CD4-positive, alpha-beta T cell treated with Interferon alpha-2 for 1 hour (primary cell): ENCODE measurements at places on chromosomes 4 and X.

- DNase-seq, result no peak
These were observed 254.7 kb downstream of the PALLD start for GRCh38 chr4:168751263-168752225.

DNA sequence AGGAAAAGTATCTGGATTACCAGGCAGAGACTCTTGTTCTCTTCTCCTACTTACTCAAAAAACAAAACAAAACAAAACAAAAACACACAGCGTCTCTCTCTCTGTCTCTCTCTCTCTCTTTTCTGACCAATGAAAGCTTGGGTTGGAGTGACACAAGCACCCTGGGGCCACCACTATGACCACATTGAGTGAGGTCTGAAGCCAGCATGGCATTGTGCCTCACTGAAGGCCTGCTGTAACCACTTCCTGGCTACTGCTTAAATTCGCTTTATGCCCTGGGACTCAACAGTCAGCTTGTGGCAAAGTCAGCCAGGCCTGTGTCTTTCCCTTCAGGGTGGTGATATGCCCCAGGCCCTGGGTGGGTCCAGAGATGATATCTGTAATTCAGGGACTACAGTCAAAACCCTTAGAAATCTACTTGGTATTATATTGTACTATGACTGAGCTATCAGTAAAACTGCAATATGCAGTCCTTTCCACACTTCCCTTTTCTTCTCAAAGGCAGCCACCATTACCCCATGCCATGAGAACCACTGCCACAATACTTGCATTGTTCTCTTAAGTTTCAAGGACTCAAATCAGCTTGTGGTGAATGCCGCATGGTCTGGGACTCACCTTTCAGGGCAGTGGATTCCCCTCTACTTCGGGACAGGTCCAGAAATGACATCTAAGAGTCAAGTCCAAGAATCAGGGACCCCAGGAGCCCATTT is 606.8 kb upstream of the KLHL4 start:
- DNase-seq, result no peak

DNA sequence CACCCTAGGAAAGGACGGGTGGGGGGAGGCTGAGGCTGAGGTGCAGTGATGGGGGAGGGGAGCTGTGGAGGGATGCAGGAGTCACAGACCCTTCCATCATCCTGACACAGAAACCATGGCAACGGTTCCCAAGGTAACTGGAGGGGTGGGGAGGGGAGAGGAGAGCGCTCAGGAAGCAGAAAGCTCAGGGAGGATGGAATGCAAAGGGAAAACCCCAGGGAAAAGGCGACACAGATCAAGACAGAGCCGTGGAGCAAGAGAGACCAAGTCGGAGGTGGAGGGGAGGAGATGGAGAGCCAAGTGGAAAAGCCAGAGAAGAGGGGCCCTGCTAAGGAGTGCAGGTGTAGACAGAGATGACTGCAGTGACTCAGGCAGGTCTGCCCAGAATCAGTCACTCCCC is 14.5 kb downstream of the L1CAM start:
- no peak for DNase-seq

DNA sequence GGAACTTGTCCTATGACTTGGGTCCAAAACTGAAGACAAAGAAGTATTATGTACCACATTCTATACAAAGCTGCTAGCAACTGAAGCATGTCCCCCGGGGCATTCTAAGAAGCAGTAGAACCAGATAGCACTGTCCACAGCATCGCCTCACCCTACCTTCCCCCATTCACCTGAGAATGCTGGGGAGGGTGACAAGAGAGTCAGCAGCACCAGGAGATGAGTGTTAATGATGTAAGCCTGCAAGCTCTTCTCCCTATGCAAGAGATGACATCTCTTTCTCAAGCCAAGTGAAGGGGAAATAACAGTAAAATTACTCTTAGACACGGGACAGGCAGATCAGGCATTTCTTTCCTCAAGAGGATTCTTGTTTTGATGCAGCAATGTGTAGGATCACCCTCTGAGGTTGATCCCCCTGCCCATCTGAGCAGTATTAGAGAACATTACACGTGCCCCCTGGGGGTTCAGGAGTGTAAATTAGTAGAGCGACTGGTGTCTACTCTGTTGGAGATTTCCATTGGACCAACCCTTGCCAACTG is 13.9 kb upstream of the TLR1 start:
- DNase-seq, result no peak

DNA sequence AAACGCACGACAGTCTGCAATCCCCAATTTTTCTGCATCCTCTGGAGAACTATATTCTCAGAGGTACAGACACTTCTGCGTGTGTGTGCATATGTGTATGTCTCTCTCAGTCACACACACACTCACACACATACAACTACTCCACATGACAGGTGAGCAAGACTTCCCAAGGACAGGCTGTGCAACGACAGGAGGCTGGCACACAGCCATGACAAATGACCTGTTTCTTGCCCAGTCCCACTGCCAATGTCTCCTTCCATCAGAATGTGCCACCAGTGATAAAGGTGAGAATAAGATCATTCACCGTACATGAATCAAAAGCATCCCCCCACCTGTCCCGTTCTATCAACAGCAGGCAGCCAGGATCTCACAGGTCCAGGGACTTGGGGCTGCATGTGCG is 52.4 kb downstream of the PPP2R2C start:
- no peak for DNase-seq

DNA sequence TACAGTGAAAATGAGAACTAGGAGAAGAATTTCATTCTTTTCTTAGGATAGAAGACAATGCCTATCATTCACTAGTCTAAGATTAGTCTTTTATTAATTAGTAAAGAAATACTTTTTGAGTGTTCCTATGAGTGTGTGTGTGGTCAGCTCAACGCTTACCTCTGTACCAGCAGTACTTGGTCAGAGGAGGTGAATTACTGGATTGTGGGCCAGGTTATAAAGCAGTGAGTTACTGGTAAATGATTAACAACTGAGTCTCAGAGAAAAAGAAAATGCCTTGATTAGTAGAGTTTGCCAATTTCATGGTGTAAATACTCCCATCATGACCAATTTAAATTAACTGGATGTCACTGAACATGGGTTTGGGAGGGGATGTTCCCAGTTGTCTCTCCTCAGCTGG is 444.6 kb downstream of the STIM2 start:
- no peak for DNase-seq

DNA sequence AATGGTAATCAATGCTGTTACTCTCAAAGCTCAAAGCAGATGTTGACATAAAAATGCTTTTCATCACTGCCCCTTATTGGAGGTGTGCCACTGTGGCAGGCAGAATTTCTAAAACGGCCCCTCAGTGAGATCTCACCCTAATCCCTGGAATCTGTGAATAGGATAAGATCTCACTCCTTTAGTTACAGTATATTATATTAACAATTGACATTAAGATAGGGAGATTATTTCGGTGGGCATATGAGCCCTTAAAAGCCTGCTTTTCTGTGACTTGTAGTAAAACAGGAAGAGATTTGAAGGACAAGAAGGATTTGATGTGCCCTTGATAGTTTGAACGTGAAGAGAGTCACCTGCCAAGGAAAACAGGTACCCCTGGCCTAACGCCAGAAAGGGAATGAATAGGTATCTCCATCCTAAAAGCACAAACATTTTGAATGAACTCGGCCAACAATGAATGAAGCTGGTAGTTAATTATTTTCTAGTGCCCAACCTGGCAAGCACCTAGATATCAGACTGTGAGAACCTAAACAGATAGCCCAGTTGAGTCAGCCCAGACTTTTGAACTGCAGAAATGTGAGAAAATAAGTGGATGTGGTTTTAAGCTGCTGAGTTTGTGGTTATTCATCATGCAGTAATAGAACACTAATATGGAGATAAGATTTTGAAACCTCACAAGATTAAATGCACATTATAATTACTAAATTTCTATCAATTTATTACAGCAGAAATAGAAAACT is 881.6 kb downstream of the PCDH18 start:
- DNase-seq, result no peak

DNA sequence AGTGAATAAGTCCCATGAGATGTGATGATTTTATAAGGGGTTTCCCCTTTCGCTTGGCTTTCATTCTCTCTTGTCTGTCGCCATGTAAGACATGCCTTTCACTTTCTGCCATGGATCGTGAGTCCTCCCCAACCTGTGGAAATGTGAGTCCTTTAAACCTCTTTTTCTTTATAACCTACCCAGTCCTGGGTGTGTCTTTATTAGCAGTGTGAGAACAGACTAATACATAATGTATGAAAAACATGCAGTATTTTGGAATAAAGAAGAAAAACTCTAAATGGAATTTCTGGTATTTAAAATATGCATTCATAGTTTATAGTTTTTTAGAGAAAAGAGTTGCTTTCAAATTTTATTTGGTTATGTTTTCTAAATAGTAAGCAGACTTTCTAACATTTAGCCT is 360.7 kb downstream of the PCDH7 start:
- no peak for DNase-seq
